Fibroblast of skin of back (primary cell): ENCODE measurements at places on chromosomes 5 and 9.
A peak's percentile ranks its signal among the peaks of the same experiment; 100 is the strongest.

- DNase-seq: no peak
Observed at GRCh38 chr5:135705941-135706466, 127.2 kb upstream of the CXCL14 start.

- DNase-seq: peak; percentile 46
Observed at GRCh38 chr5:458547-459353, 15.8 kb downstream of the EXOC3 start.

DNA sequence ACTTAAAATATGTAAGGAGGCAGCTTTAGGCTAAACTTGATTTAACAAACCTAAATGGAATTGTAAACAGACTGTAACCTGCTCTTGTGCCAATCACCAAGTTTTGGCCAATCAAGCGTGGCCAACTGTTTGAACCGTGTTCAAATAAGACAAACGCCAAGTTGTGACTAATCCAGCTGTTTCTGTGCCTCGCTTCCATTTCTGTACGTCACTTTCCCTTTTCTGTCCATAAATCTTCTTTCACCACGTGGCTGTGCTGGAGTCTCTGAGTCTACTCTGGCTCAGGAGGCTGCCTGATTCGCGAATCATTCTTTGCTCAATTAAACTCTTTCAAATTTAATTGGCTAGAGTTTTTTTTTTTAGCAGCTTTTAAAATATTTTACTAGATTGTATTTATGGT, 71.3 kb downstream of the LIX1 start:
- peak; percentile 19 for DNase-seq

DNA sequence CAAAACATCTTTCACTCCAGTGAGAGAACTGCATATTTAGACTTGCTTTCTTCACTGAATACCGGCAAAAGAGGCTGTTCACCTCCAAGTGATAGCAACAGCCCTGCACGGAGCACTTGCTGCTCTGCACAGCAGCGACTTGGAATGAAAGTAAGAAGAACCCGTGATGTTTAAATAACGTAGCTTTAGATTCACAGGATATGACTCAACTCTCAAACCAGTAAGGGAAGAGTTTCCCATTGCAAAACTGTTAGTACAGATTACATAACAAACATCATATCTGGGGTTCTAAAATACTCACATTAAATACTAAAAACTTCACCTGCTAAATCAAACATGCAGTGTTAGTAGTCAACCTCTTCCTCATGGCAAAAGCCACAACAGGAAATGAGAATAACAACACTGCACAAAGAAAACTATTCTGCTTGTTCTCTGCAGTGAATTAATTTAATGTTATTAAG, 203.4 kb downstream of the MCTP1 start:
- DNase-seq: peak; percentile 77

DNA sequence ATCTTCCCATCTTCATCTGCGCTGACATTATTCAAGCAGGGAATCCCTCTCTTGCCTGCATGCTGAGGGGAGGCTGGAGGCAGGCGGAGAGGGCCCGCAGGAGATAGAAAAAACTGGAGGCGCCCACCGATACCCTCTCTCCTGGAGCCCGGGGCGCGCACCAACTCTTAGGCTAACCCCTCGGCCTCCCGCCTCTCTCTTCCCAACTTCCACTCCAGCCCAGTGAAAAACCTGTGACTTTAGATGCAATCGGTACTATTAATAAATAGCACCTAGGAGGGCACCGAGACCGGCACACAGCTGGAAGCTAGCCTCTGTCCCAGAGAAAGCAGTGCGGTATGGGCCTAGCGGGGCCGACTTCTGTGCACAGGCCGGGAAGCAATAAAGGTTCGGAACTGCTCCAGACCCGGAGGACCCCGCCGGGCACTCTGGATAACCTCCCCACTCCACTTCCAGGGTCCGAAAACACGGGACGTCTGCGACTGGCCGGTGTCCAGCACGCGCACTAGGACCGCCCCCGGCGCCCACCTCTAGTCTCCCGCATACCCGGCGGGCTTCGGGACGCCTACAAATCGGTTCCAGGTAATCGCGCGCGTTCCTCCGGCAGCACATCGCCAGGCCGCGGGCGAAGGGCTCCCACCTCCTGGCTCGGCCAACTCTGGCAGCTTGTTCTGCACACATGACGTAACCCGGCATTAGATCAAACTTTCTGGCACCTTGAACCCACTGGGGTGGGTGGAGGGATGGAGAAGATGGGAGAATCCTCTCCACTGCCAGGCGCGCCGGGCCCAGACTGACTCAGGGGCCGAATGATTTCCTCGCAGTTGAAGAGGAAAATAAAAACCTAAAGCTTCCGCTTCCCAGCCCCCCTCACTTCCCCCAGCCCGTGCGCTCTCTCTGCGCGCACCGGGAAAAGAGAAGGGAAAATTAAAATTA, 1.4 kb downstream of the EFNA5 start:
- DNase-seq: peak; percentile 38

DNA sequence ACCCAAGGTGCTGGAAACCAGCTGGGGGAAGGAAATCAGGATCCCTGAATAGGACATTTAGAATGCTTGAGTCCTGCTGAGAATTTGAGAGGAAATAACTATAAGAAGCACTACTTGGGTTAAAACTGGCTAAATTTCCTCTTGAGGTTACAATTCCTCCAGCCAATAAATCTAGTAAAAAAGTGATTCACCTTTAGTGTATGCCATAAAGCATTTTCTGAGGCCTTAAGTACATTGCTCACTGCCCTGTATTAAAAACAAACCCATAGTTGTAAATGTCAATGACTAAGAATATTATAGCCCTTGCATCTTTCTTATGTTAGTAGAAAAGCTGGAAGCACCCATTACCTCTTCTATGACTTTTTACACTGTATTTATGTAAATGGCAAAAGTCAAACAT, 634.7 kb upstream of the ARRDC3 start:
- DNase-seq: peak; percentile 88

DNA sequence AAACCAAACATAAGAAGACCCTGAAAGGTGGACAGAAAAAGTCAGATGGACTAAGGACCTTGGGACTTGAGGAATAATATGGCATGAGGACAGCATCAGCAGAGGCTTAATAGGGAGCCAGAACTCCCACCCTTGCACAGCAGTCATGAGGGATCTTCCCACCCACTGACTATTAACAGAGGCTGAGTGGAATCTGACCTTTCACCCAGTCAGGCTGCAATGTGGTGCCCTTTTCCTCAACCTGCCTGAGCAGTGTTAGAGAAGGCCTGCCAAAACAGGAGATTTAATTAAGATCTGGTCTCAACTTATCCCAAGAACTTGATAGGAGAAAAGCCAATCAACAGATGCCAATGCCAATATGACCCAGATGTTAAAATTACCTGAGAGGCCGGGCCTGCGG, 481.9 kb downstream of the KDM4C start:
- no peak for DNase-seq

DNA sequence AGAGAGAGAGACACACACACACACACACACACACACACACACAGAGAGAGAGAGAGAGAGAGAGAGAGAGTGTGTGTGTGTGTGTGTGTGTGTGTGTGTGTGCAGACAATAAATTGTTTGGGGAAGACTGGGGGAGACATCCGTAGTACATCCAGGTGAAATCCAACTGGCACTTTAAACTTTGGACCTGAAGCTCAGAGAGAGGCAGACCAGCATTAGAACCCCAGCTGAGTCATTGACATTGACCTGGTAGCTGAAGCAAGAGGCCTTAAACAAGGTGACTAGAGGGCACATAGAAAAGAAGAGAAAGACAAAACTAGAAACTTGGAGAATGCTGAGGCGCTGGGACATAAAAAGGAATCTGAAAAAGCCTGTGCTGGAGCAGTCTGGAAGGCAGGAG, 251.5 kb downstream of the CRB2 start:
- no peak for DNase-seq

DNA sequence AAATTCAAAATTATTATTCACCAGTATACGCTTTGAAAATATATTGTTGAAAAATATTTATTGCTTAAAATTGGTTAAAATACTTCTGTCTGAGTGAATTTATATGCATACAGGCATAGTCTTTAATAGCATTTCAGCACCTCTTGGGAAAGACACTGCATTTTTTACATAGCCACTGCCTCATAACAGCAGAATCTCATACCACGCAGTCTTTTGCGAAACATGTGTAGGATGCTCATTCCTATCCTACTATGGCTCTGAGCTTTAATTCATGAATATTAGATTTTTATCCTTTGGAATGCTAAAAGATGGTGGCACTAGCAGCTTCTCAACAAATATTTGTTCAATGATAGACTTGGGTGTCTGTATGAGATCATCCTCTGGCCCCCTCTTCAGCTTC, 94.0 kb upstream of the SH3GL2 start:
- peak; percentile 15 for DNase-seq
